ENCODE measurements at places on chromosomes 7 and 10. TPM values are rescaled to one million over a fixed set of nuclear protein-coding genes. Genes with fewer than 3 reads are reported as not detected.

- no peak overlapping the region for H3K27ac ChIP-seq
- peaks cover 14% of the 10 kb centered on the region for H3K4me1 ChIP-seq
- no peaks in the 10 kb centered on the region for H3K36me3 ChIP-seq
- H3K4me3 ChIP-seq, result no peak overlapping the region
- no peaks in the 10 kb centered on the region for H3K27me3 ChIP-seq
Observed at GRCh38 chr10:78811174-78811573, 257.6 kb upstream of the ZMIZ1 start.

DNA sequence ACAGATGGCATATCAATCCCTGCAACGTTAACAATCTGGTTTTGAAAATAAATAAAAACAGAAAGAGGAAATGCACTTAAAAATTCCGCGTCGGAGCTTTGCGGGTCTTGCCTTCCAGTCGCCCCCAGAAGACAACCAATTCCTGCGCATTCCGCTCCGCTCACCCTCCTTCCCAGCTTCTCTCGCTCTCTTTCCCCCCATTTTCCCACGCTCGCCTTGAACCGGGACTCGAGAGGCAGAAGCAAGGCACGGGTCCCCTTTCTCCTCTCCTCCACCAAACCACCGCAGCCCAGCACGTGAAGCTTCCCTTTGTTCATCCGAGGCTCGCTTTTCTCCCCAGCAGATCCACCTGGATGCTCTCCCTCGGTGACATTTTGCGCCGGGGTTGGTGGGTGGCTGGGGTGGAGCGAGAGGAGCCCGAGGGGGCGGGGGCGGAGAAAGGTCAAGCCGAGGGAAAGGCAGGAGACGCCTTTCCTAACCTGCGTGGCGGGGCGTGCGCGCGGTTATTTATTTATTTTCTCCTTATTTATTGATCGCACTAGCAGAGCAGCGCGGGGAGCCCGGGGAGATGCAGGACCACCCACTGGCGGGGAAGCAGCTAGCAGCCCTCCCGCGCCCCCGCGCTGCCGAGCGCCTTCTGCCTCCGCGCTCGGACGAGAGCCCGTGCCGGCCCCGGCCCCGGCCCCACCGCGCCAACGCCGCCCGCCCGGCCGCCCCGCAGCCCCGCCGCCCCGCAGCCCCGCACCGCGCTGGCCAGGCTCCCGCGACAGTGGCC is at the start of gene KCND2:
TSS of gene KCND2 (plus strand) at position 475 of the 775 bp plus-strand sequence.
- H3K27ac ChIP-seq, result no peak within 1 kb of the TSS
- H3K36me3 ChIP-seq, result no peaks in the 10 kb centered on the region
- H3K27me3 ChIP-seq, result peaks cover 5% of the 10 kb centered on the region

Gene CRHR2
- total RNA-seq, result not detected

Gene PRSS37
- total RNA-seq, result not detected

Gene DGKI
- total RNA-seq, result 0.67 TPM

DNA sequence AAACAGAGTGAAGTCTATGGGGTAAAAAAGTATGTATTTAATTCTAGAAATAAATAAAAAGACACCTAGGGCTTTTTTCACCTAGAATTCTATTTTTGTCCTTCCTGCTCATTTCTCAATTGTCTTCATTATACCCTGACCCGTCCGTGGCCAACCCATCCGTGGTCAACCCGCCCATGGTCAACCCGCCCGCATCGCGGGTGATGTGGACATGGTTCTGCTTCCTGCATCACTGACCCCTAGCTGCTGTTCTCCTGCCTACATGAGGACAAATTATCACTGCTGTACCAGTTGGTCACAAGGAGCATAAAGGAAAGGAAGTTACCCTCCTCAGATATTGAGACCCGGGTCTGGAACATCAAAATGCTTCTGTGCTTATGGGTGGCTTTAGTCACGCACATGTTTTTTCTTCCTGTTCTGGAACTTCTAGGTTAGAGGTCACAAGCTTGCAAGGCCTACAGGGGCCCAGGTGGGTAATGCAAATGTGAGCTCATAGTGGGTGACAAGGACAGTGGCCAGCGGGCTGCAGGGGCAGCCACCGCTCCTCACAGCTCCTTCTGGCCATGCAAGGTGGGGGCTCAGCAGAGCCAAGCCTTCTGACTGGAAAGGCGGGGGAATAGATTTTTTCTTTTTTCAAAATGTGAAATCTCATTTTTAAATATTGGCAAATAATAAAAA is 15.5 kb downstream of the CAMK2G start:
- H3K4me3 ChIP-seq, result no peak overlapping the region
- DNase-seq, result no peak
- peaks cover 37% of the 10 kb centered on the region for H3K36me3 ChIP-seq
- H3K4me1 ChIP-seq, result no peaks in the 10 kb centered on the region
- no peaks in the 10 kb centered on the region for H3K27me3 ChIP-seq

GRCh38 chr10:117823980-117824379 is 222.8 kb downstream of the RAB11FIP2 start:
- H3K27ac ChIP-seq, result no peak overlapping the region
- H3K36me3 ChIP-seq, result no peaks in the 10 kb centered on the region
- peaks cover 10% of the 10 kb centered on the region for H3K27me3 ChIP-seq

DNA sequence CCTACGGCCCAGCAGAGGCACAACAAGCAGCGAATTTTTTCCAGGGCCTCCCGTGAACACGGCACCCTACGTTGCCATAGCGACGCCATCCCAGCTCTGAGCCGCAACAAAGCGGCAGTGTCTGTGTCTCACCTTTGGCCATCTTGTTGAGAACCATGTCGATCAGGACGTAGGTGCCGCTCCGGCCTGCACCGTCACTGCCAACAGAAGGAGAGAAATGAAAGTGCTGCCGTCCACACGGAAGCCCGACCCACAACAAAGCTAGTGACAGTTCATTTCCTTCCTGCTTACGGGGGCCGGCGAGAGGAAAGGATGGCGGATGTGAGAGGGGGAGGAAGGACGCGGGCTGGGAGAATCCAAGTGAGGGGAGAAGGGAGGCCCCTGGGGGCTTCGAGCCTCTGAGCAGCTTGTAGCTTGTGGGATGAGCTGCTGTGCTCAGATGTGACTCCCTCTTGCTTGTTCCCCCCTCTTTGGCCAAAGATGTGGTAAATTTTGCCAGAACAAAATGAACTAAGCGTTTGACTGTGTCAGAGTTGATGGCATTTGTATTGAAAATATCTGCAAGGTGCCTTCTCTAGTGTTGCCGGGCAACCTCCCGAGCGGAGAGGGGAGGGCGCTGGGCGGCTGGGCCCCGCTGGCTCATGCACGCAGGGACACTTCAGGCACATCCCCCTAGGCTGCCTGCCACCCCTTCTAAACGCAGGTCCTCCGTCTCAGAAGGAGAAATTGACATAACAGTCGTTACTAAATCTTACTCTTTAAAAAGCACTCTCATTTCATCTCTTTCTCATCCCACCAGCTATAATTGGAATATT is 232.2 kb downstream of the DNAJB6 start:
- no peaks in the 10 kb centered on the region for H3K27me3 ChIP-seq
- peak overlapping the region; percentile 65 for H3K4me3 ChIP-seq
- H3K27ac ChIP-seq, result peak overlapping the region; percentile 28

- no peak for DNase-seq
- H3K36me3 ChIP-seq, result no peaks in the 10 kb centered on the region
- H3K27me3 ChIP-seq, result no peaks in the 10 kb centered on the region
- H3K27ac ChIP-seq, result no peak overlapping the region
- no peaks in the 10 kb centered on the region for H3K4me1 ChIP-seq
Observed at GRCh38 chr7:155878250-155878649, 66.0 kb upstream of the SHH start.

GRCh38 chr10:114026189-114027040 is 17.3 kb upstream of the ADRB1 start:
- no peaks in the 10 kb centered on the region for H3K27me3 ChIP-seq
- peaks cover 26% of the 10 kb centered on the region for H3K4me1 ChIP-seq
- no peak overlapping the region for H3K4me3 ChIP-seq
- no peaks in the 10 kb centered on the region for H3K36me3 ChIP-seq
- DNase-seq, result no peak
- H3K27ac ChIP-seq, result peak overlapping the region; percentile 61

GRCh38 chr10:71429304-71429703 is 32.6 kb downstream of the CDH23 start:
- H3K4me1 ChIP-seq, result no peaks in the 10 kb centered on the region
- no peak overlapping the region for H3K4me3 ChIP-seq
- H3K27ac ChIP-seq, result no peak overlapping the region
- no peaks in the 10 kb centered on the region for H3K27me3 ChIP-seq
- H3K36me3 ChIP-seq, result no peaks in the 10 kb centered on the region

Gene UPP1
- 68.9 TPM for total RNA-seq

DNA sequence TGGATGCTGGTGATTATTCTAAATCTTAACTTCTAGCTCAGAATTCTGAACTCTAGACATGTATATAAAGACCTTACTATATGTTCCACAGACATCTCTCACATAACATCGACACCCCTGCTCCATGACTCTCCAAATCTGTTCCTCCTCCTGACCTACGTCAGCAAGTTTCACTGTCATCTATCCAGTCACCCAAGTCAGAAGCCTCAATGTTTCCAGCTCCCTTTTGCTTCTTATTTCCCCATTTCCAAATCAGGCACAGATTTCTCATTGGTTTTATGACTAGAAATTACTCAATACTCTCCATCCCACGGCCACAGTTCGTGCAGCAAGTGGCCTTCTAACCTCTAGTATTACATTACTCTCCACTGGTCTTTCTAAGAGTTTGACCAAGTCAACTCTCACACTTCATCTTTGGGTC is 28.5 kb downstream of the EPC1 start:
- H3K27me3 ChIP-seq, result no peaks in the 10 kb centered on the region
- H3K4me1 ChIP-seq, result peaks cover 78% of the 10 kb centered on the region
- H3K36me3 ChIP-seq, result no peaks in the 10 kb centered on the region
- no peak for DNase-seq
- H3K27ac ChIP-seq, result no peak overlapping the region

Gene FAM241B
- 5.2 TPM for total RNA-seq

DNA sequence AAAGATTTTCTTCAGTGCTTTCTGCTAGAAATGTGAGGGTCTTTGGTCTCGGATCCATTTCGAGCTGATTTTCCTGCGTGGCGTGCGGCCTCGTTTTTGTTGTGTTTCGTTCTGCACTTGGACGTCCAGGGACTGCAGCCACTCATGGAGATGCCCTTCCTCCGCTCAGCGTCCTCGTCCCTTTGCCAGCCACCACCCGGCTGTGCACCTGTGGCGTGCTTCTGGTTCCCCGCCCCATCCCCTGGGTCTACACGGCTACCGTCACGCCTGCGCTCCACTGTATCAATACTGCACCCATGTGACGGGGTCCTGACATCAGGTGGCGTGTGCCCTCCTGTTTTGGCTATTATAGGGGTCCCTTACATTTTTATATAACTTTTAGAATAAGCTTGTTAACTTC is 42.7 kb upstream of the NKX6-2 start:
- H3K36me3 ChIP-seq, result no peaks in the 10 kb centered on the region
- no peak overlapping the region for H3K4me3 ChIP-seq
- no peaks in the 10 kb centered on the region for H3K4me1 ChIP-seq
- no peak for DNase-seq
- H3K27me3 ChIP-seq, result peaks cover 16% of the 10 kb centered on the region

Gene SPACDR
- 1.8 TPM for total RNA-seq

DNA sequence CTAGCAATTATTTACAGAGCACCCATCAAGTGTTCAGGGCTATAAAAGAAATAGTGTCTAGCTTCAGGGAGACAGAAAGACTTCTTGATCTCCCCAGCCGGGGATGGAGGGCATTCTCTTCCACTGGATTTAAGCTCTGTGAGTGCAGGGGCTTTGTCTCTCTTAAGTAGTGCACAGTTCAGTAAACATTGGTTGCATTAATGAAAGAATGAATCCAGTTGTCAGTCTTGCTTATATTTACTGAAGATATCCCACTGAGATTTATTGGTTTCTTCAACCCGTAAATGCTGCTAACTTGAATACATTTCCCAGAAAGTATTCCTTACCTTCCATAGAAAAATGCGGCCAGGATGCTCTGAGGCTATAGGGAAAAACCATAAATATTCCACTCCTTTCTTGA is 41.9 kb downstream of the AUTS2 start:
- H3K27me3 ChIP-seq, result no peaks in the 10 kb centered on the region
- no peaks in the 10 kb centered on the region for H3K36me3 ChIP-seq
- no peak overlapping the region for H3K27ac ChIP-seq

GRCh38 chr10:49747303-49747646 is 14.8 kb downstream of the OGDHL start:
- H3K4me1 ChIP-seq, result no peaks in the 10 kb centered on the region
- DNase-seq, result no peak
- H3K4me3 ChIP-seq, result no peak overlapping the region
- H3K27ac ChIP-seq, result no peak overlapping the region
- H3K27me3 ChIP-seq, result no peaks in the 10 kb centered on the region
- no peaks in the 10 kb centered on the region for H3K36me3 ChIP-seq

DNA sequence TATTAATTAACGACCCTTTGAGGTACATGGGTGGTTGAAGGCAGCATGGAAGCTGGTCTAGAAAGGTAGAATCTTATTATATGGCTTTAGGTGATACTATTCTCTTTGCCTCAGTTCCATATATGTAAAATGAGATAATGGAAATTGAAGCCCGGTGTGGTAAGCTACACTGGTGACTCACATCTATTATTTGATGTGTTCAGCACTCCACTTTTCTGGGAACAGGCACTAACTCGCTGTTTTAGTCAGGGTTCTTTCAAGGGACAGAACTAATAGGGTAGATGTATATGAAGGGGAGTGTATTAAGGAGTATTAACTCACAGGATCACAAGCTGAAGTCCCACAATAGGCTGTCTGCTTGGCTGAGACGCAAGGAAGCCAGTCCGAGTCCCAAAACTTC is 4.4 kb upstream of the TRUB1 start:
- H3K4me3 ChIP-seq, result no peak overlapping the region
- no peak for DNase-seq
- no peak overlapping the region for H3K27ac ChIP-seq
- no peaks in the 10 kb centered on the region for H3K4me1 ChIP-seq
- H3K27me3 ChIP-seq, result no peaks in the 10 kb centered on the region

GRCh38 chr7:41869596-41869995 is 166.7 kb upstream of the INHBA start:
- H3K4me3 ChIP-seq, result no peak overlapping the region
- no peak for DNase-seq
- no peaks in the 10 kb centered on the region for H3K36me3 ChIP-seq
- H3K27ac ChIP-seq, result peak overlapping the region; percentile 68
- H3K27me3 ChIP-seq, result no peaks in the 10 kb centered on the region
- peaks cover 9% of the 10 kb centered on the region for H3K4me1 ChIP-seq

DNA sequence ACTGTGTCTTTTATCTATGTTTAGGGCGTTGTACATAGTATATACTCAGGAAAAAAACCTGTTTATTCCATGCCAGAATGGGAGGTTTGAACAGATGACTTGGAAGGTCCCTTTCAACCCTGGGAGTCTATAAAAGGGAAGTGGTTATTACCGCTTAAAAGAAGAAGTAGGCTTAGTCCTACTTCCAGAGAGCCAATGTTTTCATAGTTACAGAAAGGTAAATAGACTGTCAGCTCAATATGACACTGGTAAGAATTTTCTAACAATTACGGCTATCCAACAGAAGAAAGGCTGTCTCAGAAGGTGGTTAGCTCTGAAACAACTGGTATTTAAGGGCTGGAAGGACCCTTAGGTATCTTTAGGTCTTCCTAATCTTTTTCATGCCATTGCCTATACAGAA is 1.1 kb upstream of the TFAM start:
- H3K36me3 ChIP-seq, result peaks cover 20% of the 10 kb centered on the region
- peak overlapping the region; percentile 82 for H3K27ac ChIP-seq
- peaks cover 13% of the 10 kb centered on the region for H3K4me1 ChIP-seq
- no peaks in the 10 kb centered on the region for H3K27me3 ChIP-seq

Gene UNCX
- not detected for total RNA-seq
